ENCODE measurements at places on chromosomes 3 and 15.

GRCh38 chr15:99019558-99020540 is 12.3 kb upstream of the PGPEP1L start:
- no peak for DNase-seq

DNA sequence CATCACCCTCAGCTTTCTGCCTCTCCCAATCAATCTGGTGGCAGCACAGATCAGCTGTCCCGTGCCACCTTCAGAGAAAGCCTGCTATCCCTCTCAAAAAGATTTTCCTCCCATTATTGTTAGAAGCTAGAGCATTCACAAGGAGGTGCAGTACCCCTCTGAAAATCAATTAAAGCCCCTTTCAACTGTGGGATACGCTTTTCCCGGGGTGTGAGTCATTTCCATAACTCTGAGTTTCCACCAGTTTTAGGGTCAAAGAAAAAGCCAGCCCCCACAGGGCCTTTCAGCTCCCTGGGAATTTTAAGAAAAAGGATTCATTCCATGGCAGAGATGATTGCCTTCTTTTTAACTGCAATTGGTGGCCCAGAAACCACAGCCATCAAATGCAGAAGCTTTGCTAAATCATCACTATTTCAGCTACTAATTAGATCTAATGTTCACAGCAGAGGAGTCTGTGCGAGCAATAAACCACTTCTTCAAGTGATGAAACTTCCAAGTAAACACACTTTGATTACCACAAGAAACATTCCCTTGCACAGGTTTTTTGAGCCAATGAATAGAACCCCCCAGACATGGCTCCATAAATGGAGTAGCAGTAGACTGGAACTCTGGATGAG is 270.0 kb upstream of the TPRG1 start:
- DNase-seq, result no peak

DNA sequence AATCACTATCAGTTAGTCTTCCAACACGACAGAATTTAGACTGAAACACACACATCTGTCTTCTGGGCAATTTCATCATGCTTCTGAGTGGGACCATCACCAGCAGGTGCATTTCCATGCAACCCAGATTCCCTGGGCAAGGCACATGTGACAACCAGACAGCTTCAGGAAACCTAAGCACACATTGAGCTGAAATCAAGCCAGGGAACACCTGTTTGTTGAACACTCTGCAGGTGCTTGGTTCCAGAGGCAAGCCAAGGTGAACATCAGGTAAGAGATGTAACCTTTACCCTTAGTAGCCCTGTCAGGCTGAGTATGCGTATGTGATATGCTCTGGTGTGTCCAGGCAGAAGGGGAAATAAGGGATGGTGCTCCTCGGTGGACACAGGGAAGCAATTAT is 3.3 kb upstream of the PSMD2 start:
- no peak for DNase-seq

GRCh38 chr15:55789066-55789660 is 46.2 kb upstream of the PRTG start:
- DNase-seq, result peak; percentile 9

DNA sequence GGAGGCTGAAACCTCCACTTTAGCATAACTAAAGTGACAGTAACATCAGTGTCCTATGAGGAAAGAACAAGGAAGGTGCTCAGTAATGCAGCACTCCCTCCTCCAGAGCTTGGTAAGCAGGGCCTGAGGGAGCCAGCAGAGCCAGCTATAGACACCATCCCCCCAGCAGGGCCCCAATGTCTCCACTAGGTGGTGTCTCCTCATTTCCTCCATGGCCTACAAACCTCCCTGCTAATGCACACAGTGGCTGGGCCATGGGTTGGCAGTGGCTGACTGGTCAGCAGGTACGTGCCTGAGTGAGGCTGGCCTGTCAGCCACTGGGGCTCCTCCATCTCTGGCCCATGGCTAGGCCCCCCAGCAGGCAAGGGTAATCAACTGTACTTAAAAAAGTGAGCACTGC is 13.6 kb downstream of the MRPS25 start:
- peak; percentile 57 for DNase-seq

DNA sequence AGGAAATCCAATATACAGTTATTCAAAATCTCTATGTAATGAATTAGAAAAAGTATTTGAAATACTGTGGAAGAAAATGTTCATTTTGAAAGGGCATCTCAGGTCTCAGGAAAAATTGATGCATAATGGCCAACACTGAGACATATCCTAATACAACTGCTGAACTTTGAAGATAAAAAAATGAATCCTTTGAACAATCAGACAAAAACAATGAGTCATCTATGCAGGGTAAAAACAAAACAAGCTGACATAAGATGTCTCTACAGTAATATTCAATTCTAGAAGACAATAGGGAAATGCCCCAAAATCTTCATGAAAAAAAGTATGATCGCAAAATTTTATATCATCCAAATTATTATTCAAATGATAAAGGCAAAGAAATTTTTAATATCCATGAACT is 34.0 kb upstream of the ZNF280D start:
- no peak for DNase-seq

DNA sequence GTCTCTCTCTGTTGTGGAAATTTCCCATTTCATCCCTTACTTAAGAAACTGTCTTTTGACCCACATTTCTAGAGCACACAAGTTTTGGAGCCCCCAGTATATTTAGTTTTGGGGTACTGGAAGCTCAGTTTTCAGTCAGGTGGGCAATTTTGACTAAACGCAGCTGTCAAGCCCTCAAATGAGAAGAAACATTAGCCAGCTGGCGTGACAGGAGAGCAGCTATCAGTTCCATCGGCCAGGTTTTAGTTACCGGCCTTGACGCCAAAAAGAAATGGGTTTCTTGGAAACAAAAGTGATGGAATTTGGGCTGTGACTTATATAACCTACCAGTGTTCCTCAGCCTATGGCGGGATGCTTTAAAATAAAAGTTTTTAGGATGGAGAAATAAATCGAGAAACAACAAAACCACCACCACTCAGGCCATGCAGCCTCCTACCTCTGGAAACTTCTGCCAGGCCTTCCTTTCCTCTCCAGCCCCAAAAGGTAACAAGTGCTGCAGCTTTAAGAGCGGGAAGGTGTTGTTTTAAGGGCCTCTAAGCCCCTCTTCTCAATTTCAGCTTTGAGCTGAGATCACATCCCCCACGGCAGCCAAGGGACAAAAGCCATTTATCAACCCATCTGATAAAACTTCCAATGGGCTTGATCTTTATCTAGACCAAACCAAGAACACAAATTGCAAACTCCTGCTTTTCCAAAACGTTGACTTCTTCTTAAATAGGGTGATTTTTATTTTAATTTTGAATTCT is 18.3 kb downstream of the RGMA start:
- DNase-seq, result no peak

DNA sequence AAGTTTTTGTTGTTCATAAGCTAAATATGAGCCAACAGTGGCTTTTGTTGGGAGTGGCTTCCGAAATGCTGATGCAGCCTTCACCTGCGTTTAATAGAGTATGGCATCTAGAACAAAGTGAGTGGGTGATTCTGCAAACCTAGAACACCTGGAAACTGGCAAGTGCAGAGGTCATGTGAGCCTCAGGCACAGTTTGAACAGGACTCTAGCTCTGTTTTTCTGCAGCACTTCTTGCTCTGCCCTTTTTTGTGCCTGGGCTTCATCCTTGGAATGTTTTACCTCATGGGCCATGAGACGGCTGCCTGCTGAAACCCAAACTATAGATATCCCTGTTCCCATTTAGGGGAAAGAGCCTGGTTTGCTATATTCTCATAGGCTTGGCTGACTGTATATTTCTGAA is 73.5 kb downstream of the LPP start:
- DNase-seq, result no peak

GRCh38 chr3:26102376-26102775 is 312.5 kb downstream of the OXSM start:
- DNase-seq, result no peak

- DNase-seq, result no peak
Measured at GRCh38 chr15:75739791-75740190, 27.1 kb upstream of the CSPG4 start.

DNA sequence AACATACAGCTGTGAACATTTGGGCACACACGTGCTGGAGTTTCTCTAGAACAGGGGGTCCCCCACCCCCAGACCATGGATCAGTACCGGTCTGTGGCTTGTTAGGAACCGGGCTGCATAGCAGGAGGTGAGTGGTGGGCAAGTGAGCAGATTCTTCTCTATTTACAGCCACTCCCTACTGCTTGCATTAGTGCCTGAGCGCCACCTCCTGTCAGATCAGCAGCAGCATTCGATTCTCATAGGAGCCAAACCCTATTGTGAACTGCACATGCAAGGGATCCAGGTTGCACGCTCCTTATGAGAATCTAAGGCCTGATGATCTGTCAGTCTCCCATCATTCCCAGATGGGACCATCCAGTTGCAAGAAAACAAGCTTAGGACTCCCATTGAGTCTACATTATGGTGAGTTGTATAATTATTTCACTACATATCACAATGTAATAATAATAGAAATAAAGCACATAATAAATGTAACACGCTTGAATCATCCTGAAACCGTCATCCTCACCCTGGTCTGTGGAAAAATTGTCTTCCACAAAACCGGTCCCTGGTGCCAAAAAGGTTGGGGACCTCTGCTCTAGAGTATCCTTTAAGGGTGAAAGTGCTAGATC is 25.8 kb downstream of the CHRM5 start:
- DNase-seq, result peak; percentile 12

DNA sequence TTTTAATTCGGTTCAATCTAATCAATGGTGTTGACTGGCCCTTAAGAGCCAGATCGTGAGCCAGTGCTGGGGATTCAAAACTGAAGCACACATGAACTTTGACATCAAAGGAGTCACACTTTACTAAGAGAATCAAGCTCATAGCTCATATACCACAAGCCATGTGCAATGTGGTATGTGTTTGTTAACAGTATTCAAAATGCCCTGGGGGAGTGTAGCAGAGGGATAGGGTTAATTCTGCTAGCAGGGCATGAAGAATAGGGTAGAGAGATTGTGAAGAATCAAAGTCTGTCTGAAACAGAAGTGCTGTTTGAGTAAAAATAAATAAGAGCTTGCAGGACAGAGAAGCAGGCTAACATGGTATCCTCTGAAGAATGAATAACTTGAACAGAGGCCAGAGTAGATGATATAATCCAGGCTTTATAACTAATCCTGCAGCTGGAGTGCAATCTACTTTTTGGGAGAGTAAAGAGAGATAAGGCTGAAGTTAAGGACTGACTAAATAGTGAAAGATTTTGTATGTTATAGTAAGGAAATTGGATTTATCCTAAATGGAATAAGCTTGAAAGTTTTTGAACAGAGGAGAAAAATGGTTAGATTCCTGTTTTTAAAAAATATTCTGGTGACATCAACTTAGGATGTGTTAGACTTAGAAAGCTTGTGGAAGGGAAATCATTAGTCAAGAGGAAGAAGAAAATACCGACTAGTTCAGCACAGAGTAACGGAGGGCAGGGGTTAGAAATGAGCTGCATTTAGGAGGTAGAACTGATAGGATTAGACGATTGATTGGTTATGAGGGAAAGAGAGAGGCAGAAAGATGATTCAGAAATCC is 292.0 kb downstream of the NFKBIZ start:
- DNase-seq, result no peak

- DNase-seq, result peak; percentile 18
Measured at GRCh38 chr15:55587321-55588069, 650 bp downstream of the PYGO1 start.

GRCh38 chr3:128128251-128128650 is 4.6 kb upstream of the RUVBL1 start:
- DNase-seq, result peak; percentile 46

- DNase-seq, result peak; percentile 86
Measured at GRCh38 chr3:34361921-34362320, 563.5 kb downstream of the PDCD6IP start.

GRCh38 chr3:189027626-189028155 is 144.1 kb upstream of the TPRG1 start:
- no peak for DNase-seq

DNA sequence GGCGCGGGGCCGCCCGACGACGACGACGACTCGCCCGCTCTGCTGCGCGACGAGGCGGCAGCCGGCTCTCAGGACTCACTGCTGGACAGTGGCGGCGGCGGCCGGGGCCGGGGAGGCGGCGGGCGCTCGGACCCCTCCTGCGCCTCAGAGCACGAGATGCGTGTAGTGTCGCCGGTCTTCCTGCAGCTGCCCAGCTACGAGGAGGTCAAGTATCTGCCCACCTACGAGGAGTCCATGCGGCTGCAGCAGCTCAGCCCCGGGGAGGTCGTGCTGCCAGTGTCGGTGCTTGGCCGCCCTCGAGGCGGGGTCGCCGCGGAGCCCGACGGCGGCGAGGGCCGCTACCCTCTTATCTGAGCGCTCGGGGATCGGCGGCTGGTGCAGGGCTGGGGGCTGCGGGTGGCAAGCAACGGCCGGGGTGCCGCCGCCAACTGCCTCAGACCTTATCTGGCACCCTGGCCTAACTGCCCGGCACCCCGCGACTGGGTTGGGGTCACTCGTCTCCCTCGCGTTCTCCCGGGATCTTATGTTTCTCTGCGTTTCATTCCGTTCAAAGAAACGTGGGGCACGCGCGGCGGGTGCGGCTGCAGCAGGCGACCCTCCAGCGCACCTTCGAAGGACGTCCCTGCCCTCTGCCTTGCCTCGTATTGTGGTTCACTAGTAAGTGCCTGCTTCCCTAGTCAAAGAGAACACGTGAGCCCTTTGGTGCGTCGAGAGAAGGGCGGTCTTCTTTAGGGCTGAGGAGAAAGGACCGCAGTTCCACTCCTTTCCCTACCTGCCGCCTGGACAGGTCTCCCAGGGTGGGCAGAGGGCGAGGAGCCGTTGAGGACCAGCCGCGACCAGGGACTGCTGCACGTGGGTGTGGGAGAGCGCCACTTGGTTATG is 1.0 kb downstream of the C3orf80 start:
- peak; percentile 36 for DNase-seq

DNA sequence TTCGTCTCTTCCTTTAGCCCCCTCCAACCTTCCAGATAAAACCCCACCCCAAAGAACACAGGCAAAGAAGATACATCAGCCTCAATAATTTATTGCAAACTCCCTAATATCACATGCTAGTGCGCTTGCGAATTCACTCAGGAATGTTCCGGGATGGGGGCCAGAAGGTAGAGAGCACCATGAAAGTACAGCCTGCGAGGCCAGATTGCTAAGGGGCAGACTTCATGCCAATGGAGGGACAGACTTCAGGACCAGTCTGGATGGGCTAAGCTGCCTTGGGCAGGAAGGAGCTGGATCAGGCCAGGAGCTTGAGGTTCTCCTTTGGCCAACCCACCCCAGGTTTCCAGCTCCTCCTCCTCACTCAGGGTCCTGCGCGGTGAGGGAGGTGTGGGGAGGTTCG is 13.4 kb downstream of the CIDEC start:
- DNase-seq, result no peak

- DNase-seq, result no peak
Measured at GRCh38 chr3:108123326-108123725, 32.5 kb upstream of the CD47 start.

- DNase-seq, result peak; percentile 24
Measured at GRCh38 chr3:101379658-101380376, 59.4 kb upstream of the IMPG2 start.

DNA sequence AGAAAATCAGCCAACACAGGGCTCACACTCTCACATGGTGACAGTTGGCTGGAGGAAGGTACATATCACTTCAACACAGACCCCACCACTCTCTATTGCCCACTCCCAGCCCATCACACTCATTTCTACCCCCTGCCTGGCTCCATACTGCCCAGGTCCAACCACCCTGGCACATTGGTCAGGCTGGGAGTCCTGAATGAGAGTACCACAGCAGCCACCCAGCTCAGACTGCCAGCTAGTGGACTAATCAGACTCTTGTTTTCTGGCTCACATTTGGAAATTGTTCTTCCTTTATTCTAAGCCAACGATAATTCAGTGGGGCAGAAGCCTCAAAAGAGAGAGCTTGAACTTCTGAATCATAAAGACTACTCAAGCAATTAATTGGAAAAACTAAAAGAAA is 20.0 kb downstream of the MRPL46 start:
- DNase-seq, result no peak

Measured in suppressor macrophage (primary cell).